ENCODE measurements at places on chromosomes 5 and 9.

GRCh38 chr5:11946317-11946716, 42.1 kb upstream of the CTNND2 start:
- H3K27me3 ChIP-seq, result no peaks in the 10 kb centered on the region
- no peak overlapping the region for H3K27ac ChIP-seq
- H3K4me1 ChIP-seq, result no peaks in the 10 kb centered on the region
- no peak overlapping the region for H3K4me3 ChIP-seq

DNA sequence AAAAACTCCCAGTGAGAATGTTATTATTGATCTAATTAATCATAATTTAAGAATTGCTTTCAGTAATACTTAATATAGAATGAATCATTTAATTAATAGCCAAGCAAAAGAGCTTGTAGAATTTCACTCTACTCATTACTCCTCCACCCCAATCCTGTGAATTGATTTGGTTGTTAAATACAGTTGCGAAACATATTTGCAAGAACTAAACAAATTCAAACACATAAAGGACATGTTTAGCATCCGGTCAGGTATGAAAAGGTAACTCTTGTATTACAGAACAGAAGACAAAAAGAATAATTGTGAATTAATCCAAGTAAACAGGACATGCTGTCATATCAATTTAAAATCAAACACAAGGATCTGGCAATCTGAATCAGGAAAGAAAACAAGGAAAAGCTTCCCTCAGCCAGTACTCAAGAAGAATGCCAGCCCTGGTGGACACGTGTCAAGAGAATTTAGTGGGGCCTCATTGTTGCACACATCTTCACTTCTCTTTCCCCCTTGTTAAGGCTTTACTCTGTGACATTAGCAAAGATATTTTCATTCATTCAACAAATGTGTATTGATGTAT, 89.4 kb upstream of the SLC12A2 start:
- no peak overlapping the region for H3K4me3 ChIP-seq
- DNase-seq, result no peak
- no peaks in the 10 kb centered on the region for H3K36me3 ChIP-seq
- no peaks in the 10 kb centered on the region for H3K27me3 ChIP-seq
- H3K27ac ChIP-seq, result no peak overlapping the region
- no peaks in the 10 kb centered on the region for H3K4me1 ChIP-seq

- no peaks in the 10 kb centered on the region for H3K36me3 ChIP-seq
- no peak overlapping the region for H3K4me3 ChIP-seq
- no peak overlapping the region for H3K27ac ChIP-seq
- no peaks in the 10 kb centered on the region for H3K4me1 ChIP-seq
- no peak for DNase-seq
- H3K27me3 ChIP-seq, result no peaks in the 10 kb centered on the region
Measured at GRCh38 chr5:90930756-90931431, 372.3 kb downstream of the ADGRV1 start.

DNA sequence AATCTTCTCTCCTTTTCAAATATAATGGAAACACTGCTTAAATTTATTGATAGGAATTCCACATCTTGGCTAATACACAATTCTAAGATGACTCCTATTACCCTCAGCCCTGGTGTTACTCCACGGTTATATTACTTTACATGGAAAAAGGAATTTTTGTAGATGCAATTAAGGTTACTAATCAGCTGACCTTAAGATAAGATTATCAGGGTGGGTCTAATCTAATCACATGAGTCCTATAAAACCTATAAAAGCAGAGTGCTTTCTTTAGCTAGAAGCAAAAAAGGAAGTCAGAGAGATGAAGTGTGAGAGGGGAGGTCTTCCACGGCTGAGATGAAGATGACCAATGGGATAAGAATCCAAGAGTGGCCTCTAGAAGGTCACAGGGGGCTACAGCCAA, 268.6 kb downstream of the PDE4D start:
- H3K27me3 ChIP-seq, result no peaks in the 10 kb centered on the region
- H3K4me1 ChIP-seq, result no peaks in the 10 kb centered on the region
- H3K36me3 ChIP-seq, result no peaks in the 10 kb centered on the region
- no peak overlapping the region for H3K27ac ChIP-seq
- no peak overlapping the region for H3K4me3 ChIP-seq

DNA sequence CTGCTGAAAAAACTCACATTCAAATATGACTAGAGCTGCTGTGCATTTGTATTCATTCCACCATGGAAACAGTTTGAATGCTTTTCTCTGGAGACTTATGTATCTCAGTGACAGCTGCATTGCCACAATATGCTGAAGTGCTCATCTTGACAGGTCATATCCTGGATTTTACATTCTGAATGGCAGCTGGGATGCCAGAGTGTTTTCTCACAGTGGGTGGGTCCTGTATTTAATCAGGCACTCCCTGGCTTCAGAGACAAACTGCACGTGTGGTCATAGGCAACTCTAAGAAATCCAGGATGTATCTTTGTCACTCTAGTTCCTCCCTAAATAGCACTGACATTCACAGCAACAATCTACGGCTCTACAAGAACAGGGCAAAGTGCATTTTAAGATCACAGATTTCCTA, 75.6 kb downstream of the ST8SIA4 start:
- H3K4me3 ChIP-seq, result no peak overlapping the region
- no peaks in the 10 kb centered on the region for H3K36me3 ChIP-seq

DNA sequence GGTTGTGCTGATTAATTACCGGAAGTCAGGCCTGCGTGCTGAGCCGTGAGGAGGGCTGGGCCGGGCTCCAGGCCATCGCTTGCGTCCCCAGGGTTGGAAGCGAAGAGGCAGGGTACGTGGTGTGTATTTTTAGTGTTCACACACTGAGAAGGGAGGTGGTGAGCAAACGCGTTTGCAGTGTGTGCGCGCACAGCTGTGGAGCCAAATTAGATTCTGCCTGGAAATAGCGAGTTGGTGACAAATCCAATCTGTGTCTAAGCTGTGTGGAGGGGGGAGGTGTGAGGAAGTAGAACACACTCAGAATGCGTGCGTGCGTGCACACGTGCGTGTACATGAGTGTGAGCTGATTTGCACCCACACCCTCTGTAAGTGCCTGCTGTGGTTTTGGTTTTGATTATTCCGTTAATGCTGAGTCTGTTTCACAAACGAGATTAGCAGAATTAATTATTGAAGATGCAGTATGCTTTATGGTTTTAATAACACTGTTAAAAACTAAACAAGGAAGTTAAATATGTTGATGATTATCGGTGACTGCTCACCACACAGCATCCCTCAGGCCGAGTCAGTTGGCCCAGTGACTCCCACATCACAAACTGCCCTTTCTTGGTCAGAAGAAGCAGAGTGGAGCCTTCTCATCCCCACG, 111.8 kb upstream of the FCN2 start:
- H3K27me3 ChIP-seq, result no peaks in the 10 kb centered on the region
- no peaks in the 10 kb centered on the region for H3K4me1 ChIP-seq
- H3K27ac ChIP-seq, result no peak overlapping the region
- H3K4me3 ChIP-seq, result no peak overlapping the region
- DNase-seq, result no peak
- peaks cover 19% of the 10 kb centered on the region for H3K36me3 ChIP-seq

GRCh38 chr5:151773951-151774350, 2.2 kb downstream of the G3BP1 start:
- no peaks in the 10 kb centered on the region for H3K36me3 ChIP-seq
- H3K4me3 ChIP-seq, result peak overlapping the region; percentile 1
- H3K27ac ChIP-seq, result no peak overlapping the region
- no peak for DNase-seq

GRCh38 chr5:97838214-97838613, 655.2 kb upstream of the RIOK2 start:
- no peak for DNase-seq

DNA sequence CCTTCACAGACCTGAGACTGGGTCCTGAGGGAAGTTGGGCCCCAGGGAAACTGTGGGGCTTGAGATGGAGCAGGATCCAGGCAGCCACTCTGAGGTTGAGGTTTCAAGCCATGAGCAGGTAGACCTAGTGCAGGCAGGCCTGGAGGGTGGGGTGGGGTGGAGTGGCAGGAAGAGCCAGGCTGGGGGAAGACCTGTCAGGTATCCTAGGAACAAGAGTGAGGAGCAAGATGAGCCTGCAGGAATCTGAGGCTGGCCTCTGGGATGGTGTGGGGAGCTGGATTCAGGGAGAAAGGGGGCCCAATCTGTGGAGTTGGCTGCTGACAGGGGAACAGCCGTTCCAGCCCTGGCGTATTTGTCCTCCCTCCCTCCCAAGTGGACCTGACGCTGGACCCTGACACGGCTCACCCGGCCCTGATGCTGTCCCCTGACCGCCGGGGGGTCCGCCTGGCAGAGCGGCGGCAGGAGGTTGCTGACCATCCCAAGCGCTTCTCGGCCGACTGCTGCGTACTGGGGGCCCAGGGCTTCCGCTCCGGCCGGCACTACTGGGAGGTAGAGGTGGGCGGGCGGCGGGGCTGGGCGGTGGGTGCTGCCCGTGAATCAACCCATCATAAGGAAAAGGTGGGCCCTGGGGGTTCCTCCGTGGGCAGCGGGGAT, 9.8 kb downstream of the RACK1 start:
- H3K36me3 ChIP-seq, result peaks cover 31% of the 10 kb centered on the region
- H3K27me3 ChIP-seq, result no peaks in the 10 kb centered on the region
- no peak overlapping the region for H3K27ac ChIP-seq

- no peak overlapping the region for H3K4me3 ChIP-seq
- no peaks in the 10 kb centered on the region for H3K36me3 ChIP-seq
- DNase-seq, result no peak
- H3K27me3 ChIP-seq, result no peaks in the 10 kb centered on the region
Measured at GRCh38 chr5:174825587-174825986, 101.2 kb downstream of the MSX2 start.

DNA sequence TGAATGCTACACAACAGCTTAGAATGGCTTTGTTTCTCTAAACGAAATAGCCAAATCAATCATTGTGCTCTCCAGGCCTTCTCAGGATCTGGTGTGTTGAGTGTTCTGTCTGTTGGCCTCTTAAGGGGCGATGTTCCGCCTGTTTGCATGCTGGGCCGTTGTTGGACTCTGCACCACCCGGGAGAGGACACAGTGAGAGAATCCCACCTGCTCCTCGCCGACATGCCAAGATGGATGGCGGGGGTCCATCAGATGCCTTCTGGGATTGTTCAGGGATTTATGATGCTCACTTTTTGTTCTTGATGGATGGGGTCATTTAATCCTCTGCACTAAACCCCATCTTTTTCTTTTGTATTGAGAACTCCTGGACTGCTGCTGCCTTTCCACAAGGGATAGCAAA, 159.9 kb downstream of the NTRK2 start:
- H3K36me3 ChIP-seq, result no peaks in the 10 kb centered on the region
- no peak overlapping the region for H3K4me3 ChIP-seq
- no peaks in the 10 kb centered on the region for H3K4me1 ChIP-seq
- DNase-seq, result no peak
- no peak overlapping the region for H3K27ac ChIP-seq
- H3K27me3 ChIP-seq, result no peaks in the 10 kb centered on the region

- H3K4me1 ChIP-seq, result peaks cover 2% of the 10 kb centered on the region
- no peaks in the 10 kb centered on the region for H3K27me3 ChIP-seq
- no peak overlapping the region for H3K4me3 ChIP-seq
Measured at GRCh38 chr9:131853434-131853833, 113.6 kb upstream of the RAPGEF1 start.

DNA sequence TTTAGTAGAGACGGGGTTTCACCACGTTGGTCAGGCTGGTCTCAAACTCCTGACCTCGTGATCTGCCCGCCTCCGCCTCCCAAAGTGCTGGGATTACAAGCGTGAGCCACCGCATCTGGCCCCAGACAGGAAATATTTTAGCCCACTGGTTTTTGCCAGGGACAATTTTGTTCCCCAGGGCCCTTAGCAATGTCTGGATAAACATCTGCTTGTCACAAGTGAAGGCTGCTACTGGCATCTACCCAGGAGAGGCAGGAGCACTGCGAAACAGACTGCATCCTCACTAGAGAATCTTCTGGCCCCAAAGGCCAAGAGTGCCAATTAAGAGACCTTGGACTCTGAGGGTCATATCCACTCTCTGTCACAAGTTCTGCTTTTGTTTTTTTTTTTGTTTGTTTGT, 2.4 kb upstream of the TPRN start:
- no peaks in the 10 kb centered on the region for H3K27me3 ChIP-seq
- H3K4me3 ChIP-seq, result no peak overlapping the region
- H3K27ac ChIP-seq, result no peak overlapping the region
- H3K4me1 ChIP-seq, result peaks cover 6% of the 10 kb centered on the region
- peaks cover 3% of the 10 kb centered on the region for H3K36me3 ChIP-seq

DNA sequence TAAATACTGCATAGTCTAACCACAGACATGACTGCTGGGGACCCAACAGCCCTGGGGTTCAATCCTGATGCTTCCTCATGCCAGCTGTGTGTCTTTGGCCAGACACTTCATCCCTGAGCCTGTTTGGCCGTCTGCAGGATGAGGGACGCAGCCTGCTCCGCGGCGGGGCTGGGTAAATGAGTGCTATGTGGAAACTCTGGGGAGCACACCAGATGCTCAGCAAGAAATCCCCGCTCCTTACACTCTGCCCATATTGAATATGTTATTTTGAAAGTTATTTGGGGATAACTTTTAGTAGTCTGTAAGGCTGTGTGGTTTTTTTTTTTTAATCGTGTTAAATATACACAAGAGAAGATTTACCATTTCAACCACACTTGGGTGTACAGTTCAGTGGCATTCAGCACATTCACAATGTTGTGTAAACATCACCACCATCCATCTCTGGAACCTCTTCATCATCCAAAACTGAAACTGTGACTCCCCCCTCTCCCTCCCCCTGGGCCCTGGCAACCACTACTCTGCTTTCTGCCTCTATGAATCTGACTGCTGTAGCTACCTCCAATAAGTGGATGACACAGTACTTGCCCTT, 42.7 kb downstream of the SH3PXD2B start:
- no peaks in the 10 kb centered on the region for H3K27me3 ChIP-seq
- H3K4me1 ChIP-seq, result no peaks in the 10 kb centered on the region
- no peak overlapping the region for H3K4me3 ChIP-seq

DNA sequence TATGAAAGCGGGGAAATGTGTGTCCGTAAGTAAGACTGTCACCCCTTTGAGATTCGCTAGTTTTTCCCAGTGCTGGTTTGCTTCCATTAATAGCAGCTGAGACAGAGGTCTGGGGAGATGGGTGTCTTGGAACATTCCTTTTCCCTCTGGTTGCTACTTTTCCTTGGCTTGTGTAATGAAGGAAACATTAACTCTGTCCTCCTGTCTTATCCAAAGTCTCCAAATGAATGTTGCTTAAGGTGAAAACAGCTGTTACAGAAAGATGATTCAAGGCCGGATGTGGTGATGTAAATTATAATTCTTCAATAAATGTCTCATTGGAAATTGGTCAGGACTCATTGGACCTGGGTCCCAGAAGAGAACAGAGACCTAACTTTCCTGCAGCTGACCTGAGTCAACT, 50.0 kb downstream of the MEGF10 start:
- no peak overlapping the region for H3K4me3 ChIP-seq
- H3K27ac ChIP-seq, result no peak overlapping the region

GRCh38 chr9:136451221-136451877, 11.7 kb upstream of the INPP5E start:
- no peaks in the 10 kb centered on the region for H3K27me3 ChIP-seq
- peaks cover 32% of the 10 kb centered on the region for H3K36me3 ChIP-seq
- no peaks in the 10 kb centered on the region for H3K4me1 ChIP-seq
- no peak overlapping the region for H3K27ac ChIP-seq
- DNase-seq, result peak; percentile 10

GRCh38 chr5:50807661-50808060, 141.2 kb downstream of the PARP8 start:
- peaks cover 12% of the 10 kb centered on the region for H3K4me1 ChIP-seq
- H3K4me3 ChIP-seq, result no peak overlapping the region
- no peaks in the 10 kb centered on the region for H3K27me3 ChIP-seq
- H3K27ac ChIP-seq, result no peak overlapping the region

GRCh38 chr5:94632024-94632423, 13.6 kb downstream of the SLF1 start:
- no peak overlapping the region for H3K27ac ChIP-seq
- no peaks in the 10 kb centered on the region for H3K4me1 ChIP-seq
- no peak for DNase-seq
- no peaks in the 10 kb centered on the region for H3K27me3 ChIP-seq

- no peaks in the 10 kb centered on the region for H3K36me3 ChIP-seq
- H3K4me1 ChIP-seq, result peaks cover 4% of the 10 kb centered on the region
- DNase-seq, result no peak
- H3K27ac ChIP-seq, result no peak overlapping the region
- no peak overlapping the region for H3K4me3 ChIP-seq
Measured at GRCh38 chr5:62211405-62211804, 94.6 kb upstream of the KIF2A start.
